Stromal cell of bone marrow (primary cell): ENCODE measurements at places on chromosomes 5 and 9.

DNA sequence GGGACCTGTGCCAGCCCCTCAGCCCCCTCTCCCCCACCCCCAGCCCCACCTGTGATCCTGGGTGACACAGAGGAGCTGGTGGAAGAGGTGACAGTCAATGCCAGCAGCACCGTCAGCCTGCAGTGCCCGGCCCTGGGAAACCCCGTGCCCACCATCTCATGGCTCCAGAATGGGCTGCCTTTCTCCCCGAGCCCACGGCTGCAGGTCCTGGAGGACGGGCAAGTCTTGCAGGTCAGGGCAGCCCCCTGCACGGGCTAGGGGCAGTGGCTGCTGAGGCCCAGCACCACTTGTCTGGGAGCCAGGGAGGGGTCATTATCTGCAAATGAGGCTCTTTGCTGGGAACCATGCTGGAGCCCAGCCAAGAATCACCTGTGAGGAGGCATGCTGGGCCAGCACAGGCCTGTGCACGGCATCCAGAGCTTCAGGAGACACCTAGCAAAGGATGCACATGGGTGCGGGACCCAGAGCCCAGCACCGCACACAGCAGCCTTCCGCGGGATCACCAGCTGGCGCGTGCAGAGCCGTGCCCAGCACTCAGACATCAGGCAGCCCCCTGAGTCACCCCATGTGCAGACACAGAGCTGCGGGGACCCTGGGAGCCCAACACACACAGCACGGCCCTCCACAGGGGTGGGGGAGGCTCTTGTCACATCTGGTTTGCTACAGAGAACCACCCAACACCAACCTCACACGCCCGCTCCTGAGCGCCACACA, 62.0 kb upstream of the ASS1 start:
- DNase-seq, result no peak

- no peak for DNase-seq
Measured at GRCh38 chr5:132022737-132023136, 11.3 kb upstream of the ACSL6 start.

- DNase-seq, result no peak
Measured at GRCh38 chr5:139900546-139901250, 105.1 kb downstream of the PSD2 start.

DNA sequence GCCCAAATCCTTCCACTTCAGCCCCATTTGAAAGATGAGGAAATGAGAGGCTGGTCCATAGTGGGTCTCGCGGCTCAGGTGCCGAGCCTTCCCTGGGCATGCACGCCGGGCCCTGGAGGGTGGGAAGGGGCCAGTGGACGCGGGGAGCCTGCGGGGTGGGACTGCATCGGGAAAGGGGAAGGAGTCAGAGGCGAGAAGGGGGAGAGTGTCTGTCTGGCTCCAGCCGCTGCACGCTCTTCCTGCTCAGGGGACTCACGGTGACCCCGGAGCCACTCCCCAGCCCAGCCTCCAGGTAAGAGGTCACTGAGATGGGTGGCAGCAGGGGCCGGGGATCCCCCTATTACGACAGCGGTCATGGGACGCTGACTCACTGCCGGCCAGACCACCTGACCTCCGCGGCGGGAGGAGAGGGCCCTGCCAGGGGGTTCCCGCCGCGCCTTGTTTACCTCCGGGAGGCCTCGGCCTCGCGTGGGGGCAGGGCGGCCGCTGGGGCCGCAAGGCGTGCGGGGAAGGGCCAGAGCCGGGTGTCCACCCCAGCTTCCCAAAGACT, 1.9 kb upstream of the SQSTM1 start:
- peak; percentile 84 for DNase-seq

GRCh38 chr9:78297672-78297961, 692 bp downstream of the PSAT1 start:
- DNase-seq, result no peak

DNA sequence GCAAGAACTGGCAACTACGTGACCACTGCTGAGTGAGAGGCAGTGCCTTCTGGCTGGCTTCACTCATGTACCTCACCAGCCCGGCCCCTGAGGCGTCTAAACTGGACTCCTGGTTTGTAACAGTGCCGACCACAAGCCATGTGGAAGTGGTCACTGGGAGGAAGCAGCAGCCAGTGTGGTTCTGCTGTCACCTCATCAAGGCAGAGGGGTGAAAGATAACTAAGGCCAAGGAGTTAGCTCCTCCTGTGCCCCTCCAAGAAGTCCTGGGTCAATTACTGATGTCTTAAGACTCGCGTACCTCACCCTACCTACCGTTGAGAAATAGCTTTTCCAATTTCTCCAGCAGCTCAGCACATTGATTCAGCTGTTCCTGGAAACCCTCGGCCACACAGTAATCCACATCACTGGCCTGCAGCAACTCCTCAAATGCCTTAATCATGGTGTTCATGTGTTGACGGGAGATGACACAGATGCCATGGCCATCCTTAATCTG, 142.9 kb downstream of the CDK5RAP2 start:
- DNase-seq, result no peak

- DNase-seq, result no peak
Measured at GRCh38 chr5:93829346-93829745, 87.9 kb upstream of the POU5F2 start.

GRCh38 chr9:127281891-127282290, 17.3 kb downstream of the GARNL3 start:
- DNase-seq, result no peak

DNA sequence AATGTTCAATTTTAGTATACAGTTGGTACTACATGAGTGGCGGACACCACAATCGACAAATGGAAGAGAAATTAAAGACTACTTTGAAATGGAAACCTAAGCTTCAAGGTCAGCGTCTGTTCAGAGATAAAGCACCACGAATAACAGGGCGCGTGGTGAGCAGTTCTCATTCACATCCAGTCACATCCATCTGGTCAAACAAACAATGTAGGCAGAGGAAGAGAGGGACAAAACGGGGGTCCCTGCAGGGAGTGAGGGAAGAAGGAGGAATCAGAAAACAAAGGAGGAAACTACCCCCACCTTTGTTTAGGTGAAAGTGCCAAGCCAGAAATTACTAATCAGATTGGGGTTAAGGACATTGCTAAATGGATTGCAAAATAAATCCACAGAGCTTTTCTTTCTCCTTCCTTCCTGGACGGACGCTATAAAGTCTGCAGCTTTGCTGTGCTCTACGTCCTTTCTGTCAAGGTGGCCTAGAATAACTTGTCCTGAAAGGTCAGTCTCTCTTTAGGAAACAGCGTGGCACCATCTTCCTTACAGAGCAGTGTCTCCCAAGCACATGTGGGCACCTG, 138.6 kb downstream of the ENTREP1 start:
- DNase-seq, result no peak

DNA sequence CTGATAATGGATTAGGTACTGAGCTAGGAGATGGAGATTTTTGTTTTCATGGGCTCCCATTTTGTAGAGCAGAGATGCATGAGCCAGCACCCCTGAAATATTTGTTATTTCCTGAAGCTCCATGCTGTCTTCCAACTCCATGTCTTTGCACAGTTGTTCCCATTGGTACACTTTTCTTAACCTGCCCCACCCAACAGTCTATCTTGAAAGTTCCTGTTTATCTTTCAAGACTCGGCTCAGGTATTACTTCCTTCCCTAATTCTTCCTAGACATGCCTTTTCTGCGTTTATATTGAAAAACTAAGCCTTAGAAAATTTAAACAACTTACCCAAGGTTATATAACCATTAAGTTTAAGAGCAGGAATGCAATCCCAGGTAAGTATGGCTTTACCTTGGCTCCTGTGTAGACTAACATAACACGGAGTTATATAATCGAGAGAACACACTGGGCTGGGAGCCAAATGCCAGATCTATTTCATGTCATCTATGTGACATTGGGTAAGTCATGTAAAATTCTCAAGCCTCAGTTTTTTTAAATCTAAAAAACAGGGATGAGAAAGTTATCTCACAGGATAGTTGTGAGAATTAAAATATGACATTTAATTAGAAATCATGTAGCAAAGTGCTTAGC, 67.4 kb downstream of the LIX1 start:
- DNase-seq, result no peak

DNA sequence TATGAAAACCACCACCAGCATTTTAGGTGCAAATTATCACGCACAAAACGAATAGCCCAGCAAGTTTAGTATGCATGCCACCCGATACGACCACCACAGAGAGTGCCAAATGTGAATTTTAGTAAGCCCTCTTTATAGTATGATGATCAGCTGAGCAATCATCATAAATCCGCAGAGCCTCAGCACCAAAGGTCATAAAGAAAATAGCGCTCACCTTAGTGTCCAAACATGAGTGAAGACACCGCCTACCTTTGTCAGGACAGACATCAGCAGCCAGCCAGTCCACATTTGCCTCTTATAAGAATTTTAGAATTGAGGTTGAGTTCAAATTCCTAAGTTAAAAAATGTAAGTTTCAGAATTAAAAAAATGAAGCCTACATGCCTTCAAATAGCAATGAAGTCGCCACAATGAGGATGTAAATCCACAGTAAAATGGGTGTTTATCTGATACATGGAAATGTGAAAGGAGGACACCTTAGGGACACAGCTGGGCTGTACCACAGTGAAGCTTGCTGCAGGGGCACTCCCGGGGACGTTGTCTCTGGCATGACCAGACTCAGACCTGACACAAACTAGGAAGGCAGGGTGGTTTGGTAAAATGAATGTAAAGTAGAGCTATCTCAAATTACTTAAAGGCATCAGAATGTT, 149.0 kb downstream of the AUH start:
- DNase-seq, result no peak

- DNase-seq, result no peak
Measured at GRCh38 chr5:126947146-126948010, 83.0 kb downstream of the MARCHF3 start.

DNA sequence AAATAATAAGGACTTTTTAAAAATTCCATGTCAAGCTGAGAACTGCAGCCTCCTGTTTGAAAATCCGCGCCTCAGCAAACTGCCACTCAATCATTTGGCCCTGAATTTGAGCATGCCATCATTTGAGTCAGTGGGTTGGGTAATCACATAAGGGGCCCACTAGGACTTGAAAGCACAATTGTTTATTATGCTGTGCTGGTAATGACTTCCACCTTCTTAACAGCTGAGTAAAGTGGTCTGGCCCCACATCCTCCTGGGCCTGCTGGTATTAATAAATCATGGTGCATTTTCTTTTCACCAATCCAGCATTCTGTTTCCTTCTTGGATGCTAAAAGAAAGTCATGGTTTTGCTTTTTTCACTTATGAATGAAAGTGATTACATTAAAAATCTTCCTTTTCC, 103.0 kb upstream of the CTSL start:
- DNase-seq, result no peak

DNA sequence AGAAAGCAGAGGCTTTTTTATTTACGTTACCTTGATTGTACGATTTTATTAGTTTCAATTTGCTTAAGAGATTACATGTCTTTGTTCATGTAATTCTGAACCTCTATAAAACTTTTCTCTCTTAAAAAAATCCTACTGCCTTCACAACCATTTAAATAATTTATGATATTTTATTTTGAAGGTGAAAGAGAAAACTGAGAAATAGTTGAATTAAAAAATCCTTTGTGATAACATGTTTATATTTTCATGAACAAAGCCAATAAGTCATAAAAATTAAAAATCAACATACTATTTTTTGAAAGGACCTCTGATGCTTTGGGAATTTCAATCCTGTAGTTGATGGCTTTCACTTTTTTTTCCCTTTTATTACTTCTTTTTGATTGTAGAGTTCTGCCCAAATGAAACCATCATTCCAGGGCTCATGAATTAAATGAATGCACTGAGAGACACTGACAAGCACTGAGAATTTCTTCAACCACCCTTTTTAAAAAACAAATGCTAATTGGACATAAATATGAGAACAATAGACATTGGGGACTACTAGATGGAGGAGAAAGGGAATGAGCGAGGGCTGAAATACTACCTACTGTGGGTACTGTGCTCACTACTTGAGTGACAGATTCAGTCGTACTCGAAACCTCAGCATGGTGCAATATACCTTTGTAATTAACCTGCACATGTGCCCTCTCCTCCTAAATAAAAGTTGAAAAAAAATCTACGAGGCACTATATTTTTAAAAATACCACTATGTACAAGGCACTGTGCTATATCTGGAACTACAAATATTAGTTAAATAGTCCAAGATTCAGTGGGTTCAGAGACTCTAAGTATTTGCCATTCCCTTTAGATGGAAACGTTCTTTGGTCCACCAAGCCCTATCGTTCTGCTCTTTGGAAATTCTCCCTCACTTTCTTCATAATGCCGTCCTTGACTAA, 5.9 kb downstream of the CDKN2A start:
- no peak for DNase-seq

GRCh38 chr9:79656169-79656568, 84.4 kb downstream of the TLE4 start:
- no peak for DNase-seq

- no peak for DNase-seq
Measured at GRCh38 chr5:32443145-32443540, 1.4 kb downstream of the ZFR start.

DNA sequence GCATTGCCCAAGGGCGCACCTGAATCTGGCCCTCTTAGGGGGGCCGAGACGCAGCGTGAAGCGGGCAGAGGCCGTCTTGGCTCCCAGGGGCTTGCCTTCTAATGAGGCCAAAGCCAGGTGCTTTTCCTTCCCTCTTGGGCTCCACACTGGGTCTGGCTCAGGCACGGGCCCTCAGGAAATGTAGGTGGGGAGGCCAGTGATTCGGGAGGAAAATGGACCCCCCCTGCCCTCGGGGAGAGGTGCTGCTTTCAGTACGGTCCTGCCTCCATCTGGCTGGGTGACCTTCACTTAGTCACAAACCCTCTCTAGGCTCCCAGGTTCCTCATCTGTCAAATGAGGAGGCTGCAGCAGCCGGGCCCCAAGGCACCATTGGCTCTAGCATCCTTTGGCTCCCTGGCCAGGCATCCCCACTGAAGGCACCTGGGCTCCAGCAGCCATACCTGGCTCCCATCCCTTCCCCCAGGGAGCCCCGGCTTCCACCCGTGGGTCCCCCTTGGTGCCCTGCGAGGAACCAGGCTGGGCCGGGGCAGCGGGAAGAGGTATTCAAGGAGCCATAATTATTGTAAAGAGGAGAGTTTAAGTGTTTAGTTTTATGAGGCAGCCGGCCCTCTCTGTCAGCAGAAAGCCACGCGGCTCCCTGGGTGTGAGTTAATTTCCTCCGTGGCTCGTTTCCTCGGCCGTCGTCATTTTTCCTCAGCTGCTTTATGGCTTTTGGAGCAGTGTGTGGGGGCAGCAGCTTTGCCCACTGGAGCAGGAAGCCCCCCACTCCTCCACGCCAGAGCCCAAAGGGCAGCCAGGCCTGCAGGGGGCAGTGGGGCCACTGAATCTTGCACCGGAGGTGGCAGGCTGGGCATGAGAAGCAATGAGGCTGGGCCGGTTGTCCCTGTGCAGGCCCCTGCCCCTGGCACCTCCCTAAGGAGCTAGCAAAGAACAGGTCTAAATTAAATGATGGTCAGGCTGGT, 24.9 kb upstream of the UNC5A start:
- DNase-seq, result no peak

GRCh38 chr9:93096131-93096802, at the start of gene CARD19:
TSS of gene CARD19 (plus strand) at chr9:93096217. CDS start at chr9:93096346, 129 bp downstream.
- DNase-seq, result no peak

GRCh38 chr9:86733929-86734328, 213.4 kb downstream of the GAS1 start:
- no peak for DNase-seq

GRCh38 chr9:21904776-21905175, 89.4 kb downstream of the CDKN2A start:
- DNase-seq, result no peak

- no peak for DNase-seq
Measured at GRCh38 chr5:17306726-17307091, 89.3 kb downstream of the BASP1 start.
